ENCODE measurements at places on chromosomes 12 and 14.

DNA sequence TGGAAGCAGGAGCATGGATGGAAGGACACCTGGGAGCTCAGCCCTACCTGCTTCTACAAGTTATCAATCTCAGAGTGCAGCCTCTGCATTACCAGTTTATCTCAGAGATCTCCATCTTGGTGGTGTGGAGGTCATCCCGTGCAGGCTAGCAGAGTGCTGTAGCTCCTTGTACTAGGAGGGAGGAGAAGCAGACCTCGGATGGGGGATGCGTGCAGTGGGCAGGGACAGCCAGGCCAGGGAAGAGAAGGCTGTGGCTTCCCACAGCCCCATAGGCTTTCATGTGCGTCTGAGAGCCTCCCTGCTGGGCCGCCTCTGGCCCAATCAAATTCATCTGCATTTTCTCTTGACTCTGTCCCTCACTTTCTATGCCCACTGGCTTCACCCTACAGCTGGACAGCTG lies 8.8 kb upstream of the KRT82 start:
- no peak for DNase-seq

- peak; percentile 73 for DNase-seq
These were observed at the start of gene INF2 for GRCh38 chr14:104689109-104689880. TSS of gene INF2 (plus strand) at chr14:104689618. CDS start at chr14:104701366, 11,748 bp downstream.

GRCh38 chr14:24056800-24057184 lies 5.0 kb downstream of the CARMIL3 start:
- no peak for DNase-seq

DNA sequence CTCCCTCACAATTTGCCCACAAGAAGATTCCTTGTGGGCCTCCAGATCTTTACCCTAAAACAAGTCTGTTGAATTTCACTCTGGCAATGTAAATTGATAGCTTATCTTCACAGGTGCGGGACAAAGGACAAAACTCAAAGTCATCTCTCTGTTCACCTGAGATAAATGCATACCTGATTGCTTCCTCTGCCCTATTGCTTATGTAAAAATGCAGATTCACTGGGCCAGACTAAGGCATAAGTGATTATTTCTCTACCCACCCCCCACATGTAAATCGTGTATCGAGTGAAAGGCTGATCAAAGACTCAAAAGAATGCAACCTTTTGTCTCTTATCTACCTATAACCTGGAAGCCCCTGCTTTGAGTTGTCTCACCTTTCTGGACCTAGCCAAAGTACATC lies 316.8 kb downstream of the SSPN start:
- no peak for DNase-seq
